ENCODE measurements at places on chromosomes 12 and 14. TPM values are rescaled to one million over a fixed set of nuclear protein-coding genes. Genes with fewer than 3 reads are reported as not detected.

Gene FOXN3
- 44.4 TPM for total RNA-seq

Gene TAS2R7
- total RNA-seq = not detected

Gene MOK
- 27.2 TPM for total RNA-seq

Gene MED13L
- 38.9 TPM for total RNA-seq

Gene RCOR1
- total RNA-seq = 13.7 TPM

Gene SLC39A5
- not detected for total RNA-seq

Gene GALNT16
- 1.4 TPM for total RNA-seq

Gene FGF23
- not detected for total RNA-seq

Gene KLRC2
- not detected for total RNA-seq

Gene SYNDIG1L
- total RNA-seq = not detected

Gene RD3L
- total RNA-seq = not detected
